ENCODE measurements at places on chromosomes 3 and 15.

- no peak for DNase-seq
Measured at GRCh38 chr3:134251731-134252391, 1.2 kb upstream of the RYK start.

DNA sequence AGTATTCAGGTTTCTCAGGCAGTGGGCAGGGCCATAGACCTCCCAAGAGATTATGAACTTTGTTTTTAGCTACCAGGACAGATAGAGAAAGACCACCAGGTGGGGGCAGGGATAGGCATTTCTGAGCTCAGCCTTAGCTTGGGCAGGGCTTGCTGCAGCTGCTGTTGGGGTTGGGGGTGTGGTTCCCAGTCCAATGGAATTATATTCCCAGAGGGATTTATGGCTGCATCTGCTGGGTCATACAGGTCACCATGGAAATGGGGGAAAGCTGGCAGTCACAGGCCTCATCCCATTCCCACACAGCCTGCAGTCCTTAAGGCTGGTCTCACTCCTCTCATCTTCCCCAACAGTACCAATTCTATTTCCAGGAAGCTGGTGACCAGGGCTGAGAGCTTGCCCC, 144.6 kb upstream of the ZPLD1 start:
- no peak for DNase-seq

- DNase-seq: no peak
Measured at GRCh38 chr3:28699283-28699682, 350.7 kb upstream of the AZI2 start.

DNA sequence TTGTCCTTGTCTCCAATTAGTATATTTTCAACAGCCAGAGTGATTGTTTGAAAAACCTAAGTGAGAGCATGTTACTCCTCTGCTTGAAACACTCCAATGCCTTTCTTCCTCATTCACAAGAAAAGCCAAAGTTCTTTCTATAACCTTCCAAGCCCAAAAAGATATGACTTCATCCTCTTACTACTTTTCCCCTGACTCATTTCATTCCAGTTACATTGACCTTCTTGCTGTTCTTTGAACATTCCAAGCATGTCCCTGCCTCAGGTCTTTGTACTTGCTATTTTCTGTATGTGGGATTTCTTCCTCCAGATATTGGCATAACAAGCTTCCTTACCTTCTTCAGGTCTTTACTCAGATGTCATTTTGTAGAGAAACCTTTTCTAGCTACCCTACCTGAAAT, 28.3 kb downstream of the EHHADH start:
- DNase-seq: no peak

DNA sequence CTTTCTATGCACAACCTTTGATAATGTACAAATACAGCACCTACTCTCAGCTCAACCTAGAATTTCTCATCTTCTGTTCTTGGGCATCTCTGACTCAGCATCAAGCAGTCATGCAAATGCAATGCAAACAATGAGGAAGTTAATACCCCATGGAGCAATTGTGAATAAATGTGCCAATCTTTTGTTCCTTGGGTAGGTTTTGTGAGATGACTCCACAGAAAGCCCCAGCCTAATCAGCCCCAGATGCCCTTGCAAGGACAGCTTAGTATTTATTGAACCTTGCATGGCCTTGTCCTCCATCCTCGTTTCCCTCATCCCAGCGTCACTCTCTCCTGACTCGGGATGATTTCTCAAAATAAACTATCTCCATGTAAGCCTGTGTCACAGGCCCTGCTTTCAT, 494.7 kb upstream of the NECTIN3 start:
- DNase-seq: no peak

DNA sequence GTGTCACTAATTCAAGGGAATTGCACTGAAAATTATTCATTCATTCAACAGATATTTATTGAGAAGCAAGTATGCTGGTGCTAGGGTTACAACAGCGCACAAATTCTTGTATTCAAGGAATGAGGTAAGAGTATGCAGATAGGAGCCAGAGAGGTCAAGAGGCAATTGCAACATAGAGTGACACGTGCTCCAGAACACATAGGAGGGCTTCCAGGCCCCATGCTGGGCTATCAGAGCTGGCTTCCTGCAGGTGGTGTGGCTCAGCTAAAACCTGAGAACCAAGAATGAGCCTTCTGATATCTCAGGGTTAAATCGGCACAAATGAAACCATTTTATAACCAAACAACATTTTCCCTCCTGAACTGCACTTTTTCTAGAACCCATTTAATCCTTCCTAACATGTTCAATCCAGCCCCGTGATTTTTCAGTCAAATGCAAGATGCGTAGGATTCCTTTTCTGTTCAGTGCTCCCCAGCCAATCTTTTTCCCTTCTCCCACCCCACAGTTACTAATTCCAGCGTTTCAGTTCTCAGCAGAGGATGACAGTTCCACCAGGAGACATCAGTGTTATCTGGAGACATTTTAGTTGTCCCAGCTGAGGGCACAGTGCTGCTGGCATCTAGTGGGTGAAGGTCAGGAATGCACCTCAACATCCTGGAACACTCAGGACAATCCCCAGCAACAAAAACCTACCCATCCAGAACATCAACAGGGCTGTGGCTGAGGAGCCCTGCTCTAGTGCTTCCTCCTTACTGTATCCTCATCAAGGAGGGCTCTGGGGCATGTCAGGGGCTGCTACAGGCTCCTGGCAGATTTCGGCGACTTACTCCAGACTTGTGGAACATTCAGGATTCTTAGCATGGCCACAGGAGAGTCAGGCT, 13.1 kb downstream of the CCR5AS start:
- no peak for DNase-seq

DNA sequence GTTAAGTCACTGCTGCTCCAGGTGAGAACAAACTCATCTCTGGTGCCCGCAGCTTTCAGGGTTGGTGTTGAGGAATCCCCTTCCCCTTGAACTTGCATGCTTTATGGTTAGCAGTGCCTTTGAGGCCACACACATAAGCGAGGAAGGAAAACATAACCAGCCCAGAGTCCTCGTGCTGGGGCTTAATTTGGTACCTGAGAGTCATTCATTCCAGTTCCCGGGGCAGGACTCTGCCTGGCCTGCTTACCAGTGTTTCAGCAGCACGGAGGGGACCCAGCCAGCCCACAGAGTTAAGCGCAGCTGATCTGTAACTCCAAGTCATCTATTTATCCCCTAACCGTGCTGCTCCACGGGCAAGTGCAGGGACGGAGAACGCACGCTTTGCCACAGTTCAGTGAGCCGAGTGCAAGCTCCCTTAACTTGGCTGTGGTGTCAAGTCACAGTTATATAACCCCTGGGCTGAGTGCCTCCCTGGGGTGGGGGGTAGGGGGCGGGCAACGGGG, 302.3 kb upstream of the ICE2 start:
- no peak for DNase-seq

DNA sequence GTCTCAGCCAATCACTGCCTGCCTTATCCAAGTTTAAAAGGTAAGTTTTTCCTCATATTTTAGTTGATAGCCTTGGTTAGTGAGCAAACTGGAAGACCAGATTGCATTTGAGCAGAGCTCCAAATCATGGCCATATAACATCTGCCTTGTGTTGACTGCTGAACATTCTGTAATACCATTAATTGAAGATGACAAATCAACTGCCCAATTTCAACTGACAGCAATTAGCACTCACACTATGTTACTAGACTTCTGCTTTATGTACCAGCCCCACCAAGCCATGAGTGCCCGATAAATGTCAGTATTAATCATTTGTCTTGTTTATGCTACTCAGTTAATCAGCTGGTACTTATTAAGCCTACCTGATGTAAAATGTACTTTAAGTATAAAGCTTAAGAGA, 83.1 kb downstream of the CGGBP1 start:
- DNase-seq: no peak

GRCh38 chr15:96270581-96271172, 59.8 kb upstream of the NR2F2 start:
- DNase-seq: no peak
